ENCODE measurements at places on chromosomes 7 and 10. TPM values are rescaled to one million over a fixed set of nuclear protein-coding genes. Genes with fewer than 3 reads are reported as not detected.

The MMP21 gene
- 0.18 TPM for total RNA-seq

The GHRHR gene
- 1.3 TPM for total RNA-seq

The IKZF1 gene
- total RNA-seq: 1.6 TPM

The NYAP1 gene
- 1.6 TPM for total RNA-seq

The NODAL gene
- 0.04 TPM for total RNA-seq

The ITIH5 gene
- 34.2 TPM for total RNA-seq

The PALS2 gene
- 52.2 TPM for total RNA-seq

The DNAJC1 gene
- total RNA-seq: 19.6 TPM

The AGK gene
- total RNA-seq: 23.4 TPM

The MSRB2 gene
- 35.6 TPM for total RNA-seq

The ZNF22 gene
- total RNA-seq: 44.3 TPM

The TMEM139 gene
- total RNA-seq: 0.40 TPM

The EXOC4 gene
- 64.9 TPM for total RNA-seq

The TAF5 gene
- 4.0 TPM for total RNA-seq

- DNase-seq: peak; percentile 29
Measured at GRCh38 chr7:131629217-131629882, 72.9 kb upstream of the PODXL start.

GRCh38 chr7:35546691-35547429, 148.1 kb downstream of the HERPUD2 start:
- DNase-seq: no peak

GRCh38 chr10:29635711-29636144, 957 bp upstream of the SVIL start:
- peak; percentile 61 for DNase-seq

GRCh38 chr7:24946467-24946866, 33.5 kb downstream of the OSBPL3 start:
- no peak for DNase-seq

DNA sequence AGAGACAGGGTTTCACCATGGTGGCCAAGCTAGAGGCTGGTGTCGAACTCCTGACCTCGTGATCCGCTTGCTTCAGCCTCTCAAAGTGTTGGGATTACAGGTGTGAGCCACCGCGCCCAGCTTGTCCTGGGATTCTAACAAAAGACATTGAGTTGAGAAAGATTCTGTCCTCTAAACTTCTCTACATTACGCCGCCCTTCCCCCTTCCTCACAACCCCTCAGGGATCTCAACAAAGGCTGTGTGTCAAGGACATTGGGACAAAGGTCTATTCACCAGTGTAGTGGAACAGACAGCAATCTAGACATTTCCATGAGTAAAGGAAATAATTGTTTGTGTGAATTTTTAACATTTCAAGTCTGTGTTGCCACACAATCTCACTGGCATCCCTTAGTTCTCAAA, 68.8 kb upstream of the KIF5B start:
- DNase-seq: no peak

DNA sequence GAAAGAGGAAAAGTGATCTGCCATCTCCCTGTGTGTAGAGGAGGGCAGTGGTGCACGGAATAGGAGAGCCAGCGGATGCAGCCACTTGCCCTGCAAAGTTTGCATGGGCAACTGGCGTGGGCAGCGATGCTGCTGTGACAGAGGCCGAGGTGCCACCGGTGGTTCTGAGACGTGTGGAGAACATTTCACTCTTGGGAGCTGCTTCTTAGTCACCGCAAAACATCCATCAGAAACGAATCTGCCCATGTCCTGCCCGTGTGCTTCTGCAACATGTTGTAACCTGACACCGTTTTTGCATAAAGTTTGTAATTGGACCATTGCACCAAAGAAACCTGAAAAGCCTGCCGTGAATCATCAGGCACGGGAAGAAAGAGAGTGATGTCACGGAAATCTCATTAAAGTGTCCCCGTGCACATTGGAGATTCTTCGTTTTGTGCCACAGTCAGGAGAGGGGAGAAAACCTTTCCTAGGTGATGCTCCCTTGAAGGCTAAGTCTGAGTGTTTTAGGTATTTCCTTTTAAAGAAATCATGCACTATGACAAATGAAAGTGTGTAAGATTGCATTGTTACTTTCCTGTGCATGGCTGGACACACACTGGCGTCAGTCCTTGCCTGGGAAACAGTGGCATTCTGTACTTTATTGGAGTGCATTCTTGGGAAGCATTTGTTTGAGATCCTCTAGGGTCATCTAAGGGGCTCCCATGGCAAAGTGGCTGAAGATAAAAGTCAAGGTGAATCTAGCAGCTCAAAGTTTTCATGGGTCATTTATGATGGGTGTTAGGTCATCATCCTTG, 302.6 kb downstream of the KLF6 start:
- DNase-seq: peak; percentile 88

- DNase-seq: no peak
Measured at GRCh38 chr7:14226126-14226525, 236.7 kb upstream of the ETV1 start.

DNA sequence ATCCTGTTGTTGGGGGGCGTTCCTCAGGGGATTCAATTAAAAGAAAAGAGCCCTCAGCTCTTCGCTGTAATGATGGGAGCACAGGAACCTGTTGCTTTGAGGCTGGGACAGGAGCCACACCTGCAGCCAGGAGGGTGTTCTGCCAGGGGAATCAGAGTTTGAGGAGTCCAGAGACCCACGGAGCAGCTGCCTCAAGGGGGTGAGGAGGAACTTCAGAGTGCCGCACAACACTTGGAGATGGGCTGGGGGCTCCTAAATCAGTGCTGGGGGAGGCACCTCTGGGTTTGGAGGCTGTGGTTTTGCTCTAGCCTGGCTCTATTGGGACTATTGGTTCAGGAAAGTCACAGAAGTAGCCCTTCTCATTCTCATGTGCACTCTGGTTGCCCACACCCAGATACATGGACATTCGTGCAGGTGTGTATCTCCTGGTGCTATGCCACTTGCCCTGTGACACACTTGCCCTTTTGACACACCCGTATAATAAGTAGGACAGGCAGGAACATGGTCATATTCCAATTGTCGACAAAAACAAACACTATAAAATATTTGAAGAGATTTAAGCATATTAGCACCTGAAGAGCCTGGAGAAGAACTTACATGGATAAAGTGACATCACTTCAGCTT, 98.1 kb downstream of the PTPN20 start:
- no peak for DNase-seq

- DNase-seq: peak; percentile 6
Measured at GRCh38 chr7:96479015-96479645, 157.2 kb upstream of the SLC25A13 start.

DNA sequence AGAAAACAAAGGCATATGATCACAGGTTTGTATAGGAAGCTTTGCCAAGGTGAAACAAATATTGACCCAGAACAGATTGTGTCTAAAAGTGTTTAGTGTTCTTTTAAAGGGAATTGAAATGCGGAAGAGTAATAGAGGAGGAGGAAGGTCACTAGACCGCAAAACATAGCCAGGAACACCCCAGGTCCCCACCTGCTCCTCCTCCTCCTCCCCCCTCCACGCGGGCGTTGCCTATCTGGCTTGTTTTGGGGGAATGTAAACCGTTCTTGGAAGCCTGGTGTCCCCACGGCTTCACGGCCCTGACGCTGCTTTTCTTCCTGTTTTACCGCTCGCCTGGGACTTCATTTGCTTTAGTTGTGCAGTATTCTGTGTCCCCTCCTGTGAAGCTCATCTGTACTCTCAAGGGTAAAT, 81.0 kb upstream of the PFKP start:
- peak; percentile 61 for DNase-seq

GRCh38 chr10:93173967-93174845, 100.5 kb downstream of the CYP26A1 start:
- no peak for DNase-seq

GRCh38 chr10:6796231-6796630, 216.2 kb upstream of the PRKCQ start:
- DNase-seq: no peak

DNA sequence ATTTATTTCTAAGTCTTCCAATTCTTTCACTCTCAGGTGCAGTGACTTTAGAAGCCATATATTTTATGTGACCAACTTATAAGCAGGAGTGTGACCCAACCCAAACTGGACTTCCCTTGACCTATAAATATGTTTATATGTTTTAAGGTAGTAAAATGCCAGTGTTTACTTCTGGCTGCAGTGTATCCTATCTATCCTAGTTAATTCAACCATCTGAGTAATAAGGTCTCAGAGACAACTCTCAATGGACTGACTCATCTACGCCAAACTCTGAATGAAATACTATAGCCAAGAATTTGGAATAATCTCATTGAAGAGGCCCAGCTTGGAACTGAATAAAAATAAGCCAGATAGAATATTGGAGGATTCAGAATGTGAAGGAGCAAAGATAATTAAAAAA, 544.5 kb upstream of the SORCS1 start:
- no peak for DNase-seq

DNA sequence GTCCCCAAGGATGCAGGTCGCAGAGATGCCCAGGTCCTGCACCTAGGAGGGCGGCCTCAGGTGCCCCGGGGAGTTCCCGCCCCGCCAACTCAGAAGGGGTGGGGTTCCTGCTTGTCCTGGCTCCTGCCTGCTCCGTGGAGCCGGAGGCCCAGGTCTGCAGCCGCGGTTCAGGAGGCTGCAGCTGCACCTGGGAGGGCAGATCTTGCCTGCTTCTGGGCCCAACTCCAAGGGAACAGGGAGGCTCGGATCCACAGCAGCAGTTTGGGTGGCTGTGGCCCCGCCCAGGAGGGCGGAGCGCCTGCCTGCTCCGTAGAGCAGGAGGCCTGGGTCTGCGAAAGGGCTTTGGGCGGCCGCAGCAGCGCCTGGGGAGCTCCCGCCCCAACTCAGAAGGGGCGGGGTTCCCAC, 108.2 kb upstream of the EGR2 start:
- no peak for DNase-seq

GRCh38 chr10:71893920-71894319, 42.9 kb upstream of the PSAP start:
- DNase-seq: no peak

DNA sequence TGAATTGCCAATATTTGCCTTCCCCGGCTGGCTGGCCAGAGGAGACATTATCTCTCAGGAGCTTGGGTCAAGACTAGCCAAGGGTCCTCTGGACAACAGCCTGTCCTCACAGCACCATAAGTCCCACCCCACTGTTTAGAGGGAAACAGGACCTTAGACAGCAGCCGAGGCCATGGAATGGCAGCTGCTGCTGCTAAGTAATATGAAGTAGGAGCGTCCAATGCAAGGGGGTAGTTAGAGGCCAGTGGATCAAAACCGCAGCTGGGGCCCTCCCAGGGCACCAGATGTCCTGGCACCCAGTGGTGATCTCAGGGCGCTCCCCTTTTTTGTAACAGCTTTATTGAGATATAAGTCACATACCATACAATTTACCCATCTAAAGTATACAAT, 12.9 kb upstream of the KCP start:
- DNase-seq: no peak

- peak; percentile 19 for DNase-seq
Measured at GRCh38 chr10:9243941-9244411, 1189.5 kb downstream of the GATA3 start.

- no peak for DNase-seq
Measured at GRCh38 chr7:135166338-135166990, 4.0 kb downstream of the CYREN start.

DNA sequence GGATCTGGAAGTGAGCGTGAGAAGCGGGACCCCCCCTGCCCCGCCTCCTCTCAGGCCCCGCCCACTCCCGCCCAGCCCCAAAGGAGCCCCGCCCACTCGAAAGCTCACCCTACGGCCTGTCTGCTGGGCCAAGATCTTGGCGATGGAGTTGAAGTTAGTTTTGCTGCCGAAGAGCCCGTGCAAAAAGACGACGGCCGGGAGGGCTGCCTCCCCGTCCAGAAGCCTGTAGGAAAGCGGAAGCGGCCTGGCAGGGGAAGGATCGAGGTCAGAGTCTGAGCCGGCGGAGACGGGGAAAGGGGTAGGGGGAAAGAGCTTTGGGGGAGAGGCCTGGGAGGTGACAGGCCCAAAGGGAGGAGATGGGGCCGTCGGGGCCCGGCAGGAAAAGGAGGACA, 386 bp downstream of the ABHD11 start:
- DNase-seq: peak; percentile 74

- peak; percentile 84 for DNase-seq
Measured at GRCh38 chr10:44962870-44963738, 3.5 kb downstream of the RASSF4 start.

DNA sequence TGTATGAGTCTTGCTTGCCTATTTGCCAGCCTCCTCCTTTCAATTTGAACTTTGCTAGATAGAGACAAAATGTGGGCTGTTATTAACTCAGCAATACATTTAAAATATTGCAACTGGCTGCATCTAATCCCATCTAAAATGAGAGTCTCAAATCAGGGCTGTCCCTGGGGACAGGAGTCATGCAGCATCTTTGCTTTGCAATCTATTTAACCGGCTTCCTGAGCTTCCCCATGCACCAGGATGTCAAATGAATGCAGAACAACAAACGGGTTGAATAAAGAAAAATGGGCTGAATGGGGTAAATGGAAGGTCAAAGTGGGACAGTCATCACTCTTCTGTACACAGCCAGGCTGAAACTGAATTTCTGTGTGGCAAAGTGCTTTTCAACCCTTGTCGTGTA, 89.2 kb downstream of the AOAH start:
- DNase-seq: no peak

DNA sequence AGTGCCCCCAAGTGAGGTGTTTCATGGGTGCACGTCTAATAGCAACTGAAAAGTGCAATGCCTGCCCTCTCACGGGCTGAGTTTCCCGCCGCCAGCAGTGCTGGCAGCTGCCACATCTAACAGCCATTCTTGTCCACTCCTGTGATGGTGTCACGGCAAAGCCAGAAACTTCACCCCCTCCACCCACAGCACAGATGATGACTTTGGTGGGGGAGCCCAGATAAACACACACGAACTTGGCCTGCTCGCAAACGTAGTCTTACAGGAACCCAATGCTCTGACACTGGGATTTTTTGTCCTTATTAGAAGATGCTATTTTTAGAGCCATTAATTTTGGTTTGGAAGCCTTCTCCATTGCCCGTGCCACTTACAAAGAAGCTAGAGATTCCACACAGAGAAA, 26.7 kb downstream of the CPXM2 start:
- no peak for DNase-seq

GRCh38 chr10:42783181-42783549, 570 bp downstream of the BMS1 start:
- peak; percentile 22 for DNase-seq

DNA sequence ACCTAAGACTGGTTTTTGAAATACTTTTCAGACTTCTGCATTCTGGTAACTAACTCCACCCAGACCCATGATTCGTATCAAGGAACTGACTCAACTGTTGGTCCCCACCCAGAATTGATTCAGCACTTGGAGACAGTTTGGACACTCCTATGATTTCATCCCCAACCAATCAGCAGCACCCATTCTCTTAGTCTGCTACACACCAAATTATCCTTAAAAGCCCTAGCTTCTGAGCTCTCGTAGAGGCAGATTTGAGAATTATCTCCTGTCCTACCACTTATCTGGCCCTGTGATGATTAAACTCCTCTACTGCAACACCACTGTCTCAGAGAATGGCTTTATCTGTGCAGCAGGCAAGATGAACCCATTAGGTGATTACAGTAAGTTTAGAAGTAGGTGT, 7.7 kb upstream of the GSTO1 start:
- peak; percentile 37 for DNase-seq

DNA sequence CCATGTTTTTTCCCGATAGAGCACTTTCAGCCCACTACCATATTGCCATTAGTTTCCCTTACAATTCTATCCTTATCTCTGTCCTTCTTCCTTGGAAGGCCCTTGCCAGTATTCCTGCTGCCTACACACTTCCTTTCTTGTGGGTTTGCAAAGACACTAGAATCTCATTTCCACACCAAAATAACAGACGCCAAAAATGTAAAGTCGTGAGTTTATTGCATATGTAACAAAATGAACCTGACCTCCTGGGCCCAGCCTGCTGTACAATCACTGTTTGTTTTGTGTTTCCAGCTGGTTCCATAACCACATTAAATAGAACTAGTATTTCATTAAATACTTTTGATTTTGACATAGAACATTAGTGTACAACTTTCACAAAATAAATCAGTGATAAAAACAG, 116.7 kb downstream of the SMURF1 start:
- DNase-seq: no peak

Measured in muscle of leg (tissue), 16 donors.